ENCODE measurements at places on chromosomes 4 and X.
A peak's percentile ranks its signal among the peaks of the same experiment; 100 is the strongest.

DNA sequence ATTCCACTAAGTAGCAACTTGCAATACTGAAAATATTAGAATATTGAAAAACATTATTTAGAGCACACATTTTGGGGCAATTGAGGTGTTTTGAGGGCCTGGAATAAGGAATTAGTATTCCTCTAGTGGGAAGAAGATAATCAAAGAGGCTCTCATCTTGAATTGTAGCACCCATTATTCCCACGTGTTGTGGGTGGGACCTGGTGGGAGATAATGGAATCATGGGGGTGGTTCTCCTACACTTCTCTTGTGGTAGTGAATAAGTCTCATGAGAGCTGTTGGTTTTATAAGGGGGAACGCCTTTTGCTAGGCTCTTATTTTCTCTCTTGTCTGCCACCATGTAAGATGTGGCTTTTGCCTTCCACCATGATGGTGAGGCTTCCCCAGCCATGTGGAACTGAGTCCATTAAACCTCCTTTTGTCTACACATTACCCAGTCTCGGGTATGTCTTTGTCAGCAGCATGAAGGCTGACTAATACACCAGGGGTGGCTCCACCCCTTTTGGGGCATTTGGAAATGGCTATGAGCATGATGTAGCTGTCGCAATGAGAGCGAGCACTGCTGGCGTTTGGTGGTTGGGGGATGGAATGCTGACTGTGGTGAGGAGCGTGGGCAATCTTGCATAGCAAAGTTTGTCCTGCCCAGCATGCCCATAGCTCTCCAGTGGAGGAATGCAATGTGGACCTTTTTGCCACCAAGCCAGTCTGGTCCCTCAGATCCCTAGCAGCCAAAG, 308.2 kb downstream of the FRMPD4 start:
- DNase-seq: no peak

DNA sequence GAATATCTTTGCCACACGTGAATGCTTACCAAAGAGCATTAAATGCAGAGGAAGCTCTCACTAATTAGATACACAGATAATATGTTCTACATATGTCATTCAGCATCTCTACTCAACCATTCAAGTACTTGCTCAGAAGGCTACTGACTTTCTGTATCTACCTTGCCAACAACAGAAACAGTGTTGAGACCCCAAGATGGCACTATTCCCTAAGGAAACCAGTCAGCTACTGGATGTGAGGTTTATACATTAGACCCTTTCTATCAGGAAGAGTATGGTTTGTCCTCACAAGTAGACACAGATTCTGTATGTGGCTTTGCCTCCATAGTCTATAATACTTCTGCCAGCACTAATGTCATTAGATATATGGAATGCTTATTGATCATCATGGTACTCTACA, 443.9 kb upstream of the INTU start:
- no peak for DNase-seq

DNA sequence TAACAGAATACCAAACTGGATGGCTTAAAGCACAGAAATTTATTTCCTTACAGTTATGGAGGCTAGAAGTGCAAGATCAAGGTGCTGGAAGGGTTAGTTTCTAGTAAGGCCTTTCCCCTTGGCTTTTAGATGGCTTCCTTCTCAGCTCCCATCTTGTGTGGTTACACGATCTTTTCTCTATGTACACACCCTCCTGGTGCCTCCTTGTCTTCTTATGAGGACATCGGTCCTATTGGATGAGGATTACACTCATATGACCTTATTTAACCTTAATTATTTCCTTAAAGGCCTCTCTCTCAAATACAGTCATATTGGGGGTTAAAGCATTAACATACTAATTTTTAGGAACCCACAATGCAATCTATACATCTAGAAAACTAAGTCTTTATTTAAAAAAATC, 787.9 kb upstream of the GALNTL6 start:
- no peak for DNase-seq

DNA sequence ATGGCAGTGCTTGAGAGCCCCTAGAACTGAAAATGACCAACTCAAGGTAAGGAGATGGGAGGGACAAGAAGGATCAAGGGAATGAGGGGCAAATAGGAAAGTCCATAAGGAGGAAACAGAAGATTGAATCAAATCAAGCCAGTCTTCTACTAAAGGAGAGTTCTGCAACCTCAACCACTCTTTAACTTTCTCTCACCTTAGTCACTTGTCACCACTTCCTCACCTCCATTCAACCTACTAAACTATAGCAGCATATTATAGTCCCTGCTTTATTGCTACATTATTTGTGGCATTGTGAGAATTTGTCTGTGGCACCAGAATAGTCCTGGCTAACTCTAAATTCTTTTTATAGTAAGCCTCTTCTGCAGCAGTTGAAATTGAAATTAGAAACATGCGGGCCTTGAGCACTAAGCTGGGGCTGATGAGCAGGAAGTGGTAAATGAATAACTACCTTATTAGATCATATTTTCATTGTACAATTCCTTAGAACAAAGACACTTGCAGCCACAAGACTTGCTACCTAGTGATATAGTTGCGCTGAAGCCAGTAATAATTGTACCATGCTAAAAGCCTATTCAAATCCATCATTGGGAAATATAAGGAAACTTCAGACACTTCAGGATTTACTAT, 336.9 kb downstream of the ZNF674 start:
- DNase-seq: peak; percentile 30

DNA sequence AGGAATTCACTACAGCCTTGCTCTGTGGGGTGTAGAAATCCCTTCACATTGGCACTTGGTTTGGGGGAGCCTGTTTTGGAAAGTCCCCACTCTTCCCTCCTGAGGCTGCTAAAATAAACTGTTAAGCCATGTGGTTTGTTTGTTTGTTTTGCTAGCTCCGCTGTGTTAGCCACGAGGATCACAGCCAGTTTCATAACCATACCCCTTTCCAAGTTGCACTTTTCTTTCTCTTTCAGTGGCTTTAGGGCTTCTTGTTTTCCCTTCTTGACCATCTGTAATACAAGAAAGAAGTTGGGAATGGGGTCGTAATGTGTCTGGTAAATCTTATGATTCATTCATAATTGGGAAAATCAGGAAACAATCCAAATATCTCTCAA, 24.8 kb upstream of the UXT start:
- DNase-seq: no peak

GRCh38 chrX:10031746-10032145, 64.6 kb downstream of the CLDN34 start:
- DNase-seq: no peak

DNA sequence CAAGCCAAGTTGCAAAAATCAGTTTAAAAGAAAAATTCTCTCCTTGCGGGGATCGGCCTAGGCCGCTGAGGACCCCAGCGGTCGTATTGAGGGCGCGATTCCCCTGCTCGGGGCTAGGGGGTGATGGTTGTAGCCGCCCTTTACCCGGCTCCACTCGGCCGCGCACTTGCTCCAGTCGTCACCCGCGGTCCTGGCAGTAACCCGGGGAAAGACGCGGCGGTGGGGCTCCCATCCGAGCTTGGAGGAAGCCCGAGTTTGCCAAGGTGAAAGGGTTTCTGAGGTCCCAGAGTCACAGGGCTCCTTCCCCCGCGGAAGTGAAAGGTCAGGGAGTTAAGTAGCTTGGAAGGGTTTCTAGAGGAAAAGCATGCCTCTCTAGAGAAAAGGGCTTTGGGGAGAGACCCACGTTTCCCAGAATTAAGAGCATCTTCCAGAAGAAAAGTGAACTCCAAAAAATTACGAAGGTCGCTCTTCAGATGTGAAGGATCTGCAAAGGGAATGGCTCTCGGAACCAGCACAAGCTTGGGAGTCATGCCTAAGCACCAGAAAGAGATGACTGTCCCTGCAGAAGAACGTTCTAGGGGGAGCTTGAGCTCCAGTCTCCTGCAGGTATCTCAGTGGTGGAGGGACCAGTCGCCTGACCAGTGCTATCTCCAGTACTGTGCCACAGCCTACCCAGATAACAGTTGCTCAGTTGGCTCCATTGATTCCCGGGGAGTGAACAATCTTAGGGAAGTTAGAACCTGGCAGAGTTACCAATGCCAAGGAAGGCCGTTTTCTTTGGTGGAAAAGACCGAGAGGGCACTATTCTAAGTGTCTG, 875 bp downstream of the LAP3 start:
- no peak for DNase-seq

DNA sequence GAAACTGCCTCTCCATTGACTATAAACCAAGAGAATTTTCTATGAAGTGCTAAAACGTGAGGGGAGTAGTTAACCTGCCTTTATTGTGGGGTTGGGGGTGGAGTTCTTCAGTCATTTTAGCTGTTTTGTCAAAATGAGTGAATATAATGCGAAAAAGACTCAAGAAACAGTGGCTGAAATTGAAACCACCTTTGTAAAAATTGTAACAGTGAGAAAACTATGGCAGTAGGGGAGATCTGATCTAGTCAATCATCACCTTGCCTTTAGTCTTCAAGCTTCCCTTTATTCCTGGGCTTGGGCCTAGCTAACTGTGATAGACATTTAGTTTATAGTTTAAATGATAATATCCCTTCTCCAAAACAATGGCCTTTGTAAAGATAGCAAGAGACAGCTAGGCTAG, 1927.3 kb downstream of the STIM2 start:
- no peak for DNase-seq

DNA sequence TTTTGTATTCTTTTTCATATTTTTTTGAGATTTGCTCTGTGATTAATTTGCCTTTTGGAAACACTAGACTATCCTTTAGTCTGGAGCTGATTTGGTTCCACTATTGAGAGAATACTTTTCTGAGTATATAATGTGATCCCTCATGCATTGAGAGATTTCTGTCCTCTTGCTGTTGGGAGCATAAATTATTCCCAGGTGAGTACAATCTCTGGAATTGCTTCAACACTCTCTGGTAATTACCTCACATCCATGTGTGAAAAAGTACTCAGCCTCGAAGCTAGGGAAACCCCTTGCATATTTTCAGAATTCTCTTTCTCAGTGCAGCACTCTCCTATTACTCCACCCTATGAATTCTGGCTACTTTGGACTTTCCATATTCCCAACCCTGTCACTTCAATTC, 550.0 kb downstream of the RAPGEF2 start:
- no peak for DNase-seq

GRCh38 chr4:187166886-187167512, 443.3 kb upstream of the FAT1 start:
- no peak for DNase-seq

DNA sequence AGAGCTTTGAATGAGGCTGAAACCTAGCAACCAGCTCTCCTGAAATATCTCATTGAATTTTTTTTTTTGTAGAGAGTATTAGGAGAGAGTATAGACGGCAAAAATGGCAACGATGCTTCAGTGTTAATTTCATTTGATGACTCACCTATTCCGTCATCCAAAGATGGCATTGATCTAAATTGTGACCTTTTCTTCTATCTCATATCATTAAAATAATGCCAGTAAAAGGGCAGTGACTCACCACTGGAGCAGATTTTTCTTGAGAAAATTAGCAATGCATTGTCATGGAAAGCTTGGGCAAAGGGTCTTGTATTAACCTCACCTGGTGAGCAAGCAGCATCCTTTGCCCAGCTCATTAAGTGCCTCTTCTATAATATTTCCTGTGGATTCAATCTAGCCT, 19.6 kb downstream of the VMA21 start:
- no peak for DNase-seq

GRCh38 chr4:180449395-180449956, 1793.7 kb upstream of the TENM3 start:
- DNase-seq: no peak

DNA sequence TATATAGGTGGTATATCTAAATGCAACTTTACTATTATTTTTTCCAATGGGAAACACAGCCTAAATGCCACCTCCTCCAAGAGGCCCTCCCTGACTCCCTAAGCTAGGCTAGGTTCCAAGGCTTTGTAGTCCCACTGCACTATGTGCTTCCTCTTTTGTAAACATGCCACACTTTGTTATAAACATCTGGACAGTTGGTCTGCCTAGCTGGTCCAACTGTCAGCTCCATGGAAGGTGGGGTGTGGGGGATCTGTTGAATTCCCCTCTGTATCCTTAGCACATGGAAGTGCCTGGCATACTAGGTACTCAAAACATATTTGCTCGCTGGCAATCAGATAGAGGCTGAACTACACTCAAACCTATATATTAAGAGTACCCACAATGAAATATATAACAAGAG, 63.4 kb downstream of the SLC9A7 start:
- DNase-seq: no peak

DNA sequence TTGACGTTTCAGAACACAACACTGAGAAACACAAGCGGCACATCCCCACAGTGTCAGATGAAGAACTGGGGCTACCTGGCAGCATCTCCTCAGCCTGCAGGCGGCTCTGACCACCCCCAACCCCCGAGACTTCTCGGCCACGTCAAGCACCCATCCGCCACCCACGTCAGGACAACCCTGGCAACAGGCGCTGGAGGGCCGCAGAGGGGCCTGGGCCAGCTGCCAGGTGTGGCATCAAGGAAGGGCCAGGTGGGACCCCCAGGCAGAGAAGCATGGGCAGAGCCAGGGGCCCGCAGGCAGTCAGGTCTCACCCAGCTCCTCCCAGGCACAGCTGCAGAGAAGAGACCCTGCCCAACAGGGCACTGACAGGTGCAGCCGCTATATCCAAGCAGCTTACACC, 22.3 kb downstream of the GAK start:
- DNase-seq: no peak

DNA sequence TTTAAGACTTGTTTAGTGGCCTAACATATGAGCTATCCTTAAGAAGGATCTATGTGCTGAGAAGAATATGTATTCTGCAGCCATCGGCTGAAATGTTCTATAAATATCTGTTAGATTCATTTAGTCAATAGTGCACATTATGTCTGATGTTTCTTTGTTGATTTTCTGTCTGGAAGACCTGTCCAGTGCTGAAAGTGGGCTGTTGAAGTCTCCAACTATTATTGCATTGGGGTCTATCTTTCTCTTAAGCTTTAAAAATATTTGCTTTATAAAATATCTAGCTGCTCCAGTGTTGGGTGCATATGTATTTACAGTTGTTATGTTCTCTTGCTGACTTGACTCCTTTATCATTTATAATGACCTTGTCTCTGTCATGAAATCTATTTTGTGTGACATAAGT, 9.4 kb upstream of the BLTP1 start:
- DNase-seq: no peak

DNA sequence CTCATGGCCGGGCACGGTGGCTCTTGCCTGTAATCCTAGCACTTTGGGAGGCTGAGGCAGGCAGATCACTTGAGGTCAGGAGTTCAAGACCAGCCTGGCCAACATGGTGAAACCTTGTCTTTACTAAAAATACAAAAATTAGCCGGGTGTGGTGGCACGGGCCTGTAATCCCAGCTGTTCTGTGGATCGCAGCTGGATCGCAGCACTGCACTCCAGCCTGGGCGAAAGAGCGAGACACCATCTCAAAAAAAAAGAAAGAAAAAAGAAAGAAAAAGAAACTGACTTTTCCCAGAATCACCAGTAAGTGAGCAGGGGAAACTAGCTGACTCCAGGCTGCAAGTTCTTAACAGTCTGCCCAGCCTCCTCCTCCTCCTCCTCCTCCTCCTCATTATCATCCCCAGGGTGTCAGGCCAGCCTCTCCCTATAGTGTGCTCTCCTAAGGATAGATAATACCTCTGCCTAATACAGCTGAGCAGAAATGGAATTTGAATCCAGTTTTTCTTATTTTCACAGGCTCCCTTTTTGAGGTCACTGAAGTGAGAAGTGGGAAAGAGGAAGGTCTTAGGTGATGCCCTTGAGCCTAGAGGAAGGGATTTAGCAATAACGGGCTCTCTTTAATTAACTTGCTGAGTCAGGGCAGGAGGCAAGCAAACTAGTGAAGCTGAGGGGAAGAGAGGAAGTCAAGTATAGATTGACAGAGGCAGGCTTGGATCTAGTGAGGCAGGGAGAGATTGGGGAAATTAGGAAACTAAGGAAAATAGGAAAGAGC, 11.8 kb upstream of the ELF2 start:
- DNase-seq: no peak

Measured in non-pigmented ciliary epithelial cell (primary cell).